ENCODE measurements at places on chromosomes 12 and 14.

DNA sequence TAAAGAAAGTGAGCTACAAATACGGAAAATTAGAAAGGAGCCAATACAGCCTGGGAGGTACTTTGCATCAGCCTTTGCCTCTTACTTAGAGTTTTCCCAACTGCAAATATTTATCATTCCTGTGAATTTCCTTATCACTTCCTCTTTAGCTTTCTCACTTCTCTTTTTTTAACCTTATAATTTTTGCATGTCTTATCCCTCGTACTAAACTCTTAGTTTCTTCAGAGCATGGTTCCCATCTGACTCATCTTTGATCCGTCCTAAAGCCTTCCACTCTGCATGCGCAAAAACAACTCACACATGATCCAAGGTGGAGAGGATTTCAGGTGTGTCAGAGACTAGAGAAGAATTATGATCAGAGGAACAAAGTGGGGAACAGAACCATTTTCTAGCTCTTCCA, 9.6 kb upstream of the SNAPC1 start:
- no peak for DNase-seq

- DNase-seq = no peak
These were observed 155.3 kb upstream of the ATP2B1 start for GRCh38 chr12:89863968-89864367.

DNA sequence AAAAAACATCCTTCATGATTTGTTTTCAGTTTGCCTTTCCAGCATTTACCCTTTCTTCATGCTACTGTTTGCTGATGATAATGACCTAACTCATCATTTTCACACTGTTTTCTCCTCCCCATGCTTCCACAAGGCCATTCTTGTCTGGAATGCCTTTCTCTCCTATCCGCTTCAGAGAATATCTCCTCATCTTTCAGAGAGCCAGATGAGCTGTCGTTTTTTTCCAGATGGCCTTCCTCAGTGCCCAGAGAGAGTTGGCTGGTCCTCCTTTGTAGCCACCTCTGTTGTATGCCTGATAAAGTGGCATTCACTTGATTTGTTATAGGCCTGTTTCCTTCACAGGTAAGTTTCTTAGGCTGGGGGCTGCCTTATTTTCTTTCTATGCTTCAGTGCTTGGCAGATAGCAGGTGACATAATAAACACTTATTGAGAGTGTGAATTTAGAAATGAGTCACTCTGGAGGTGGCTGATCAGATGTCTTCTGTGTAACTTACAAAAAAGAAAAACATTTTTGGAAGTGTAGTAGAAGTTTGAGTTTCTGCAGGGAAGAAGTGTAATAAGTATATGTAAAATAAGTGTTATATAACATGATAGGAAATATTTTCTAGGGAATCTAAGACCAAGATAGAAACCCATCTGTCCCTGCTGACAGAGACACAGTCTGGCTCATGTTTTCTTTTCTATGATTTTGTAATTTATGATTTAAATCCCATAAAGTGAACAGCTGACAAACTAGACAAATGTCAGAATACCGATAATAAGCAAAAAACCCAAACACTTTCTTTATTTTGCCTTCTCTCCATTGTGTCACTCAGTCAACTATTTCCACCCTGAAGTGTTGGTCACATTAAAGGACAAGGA, 174.5 kb downstream of the DACT1 start:
- no peak for DNase-seq

DNA sequence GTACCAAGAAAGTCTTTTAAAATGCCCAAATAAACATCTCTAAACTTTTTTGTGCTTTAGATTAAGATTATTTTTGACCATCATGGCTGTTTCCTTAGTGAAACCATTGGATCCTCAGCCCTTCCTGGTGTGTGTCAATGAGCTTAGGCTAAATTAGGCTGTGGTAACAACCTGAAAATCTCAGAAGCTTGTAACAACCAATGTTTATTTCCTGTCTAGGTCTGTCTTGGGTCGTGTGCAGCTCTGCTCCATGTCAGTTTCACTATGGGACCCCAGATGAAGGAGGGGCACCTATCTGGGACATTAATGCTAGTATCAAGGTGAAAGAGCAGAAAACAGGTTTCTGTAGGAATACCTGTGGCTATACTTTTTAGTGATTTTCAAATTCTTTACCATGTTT, 49.9 kb downstream of the KCNMB4 start:
- no peak for DNase-seq
